ENCODE measurements at places on chromosomes 5 and 9. TPM values are rescaled to one million over a fixed set of nuclear protein-coding genes. Genes with fewer than 3 reads are reported as not detected.

The MYORG gene
- 8.0 TPM for total RNA-seq

The SEPTIN8 gene
- total RNA-seq = 67.4 TPM

The LRRC19 gene
- total RNA-seq = not detected

The ARSI gene
- 0.68 TPM for total RNA-seq

The DNAJA1 gene
- total RNA-seq = 149 TPM

The ITGA1 gene
- total RNA-seq = 75.4 TPM

The MEIKIN gene
- total RNA-seq = not detected

Data from dermis blood vessel endothelial cell (primary cell).